ENCODE measurements at places on chromosomes 12 and 14.
A peak's percentile ranks its signal among the peaks of the same experiment; 100 is the strongest.

GRCh38 chr12:121524196-121524916, 56.5 kb downstream of the KDM2B start:
- DNase-seq, result peak; percentile 51

GRCh38 chr14:95577870-95578269, 43.0 kb downstream of the GLRX5 start:
- no peak for DNase-seq

GRCh38 chr14:41568979-41569378, 37.7 kb upstream of the LRFN5 start:
- DNase-seq, result no peak

DNA sequence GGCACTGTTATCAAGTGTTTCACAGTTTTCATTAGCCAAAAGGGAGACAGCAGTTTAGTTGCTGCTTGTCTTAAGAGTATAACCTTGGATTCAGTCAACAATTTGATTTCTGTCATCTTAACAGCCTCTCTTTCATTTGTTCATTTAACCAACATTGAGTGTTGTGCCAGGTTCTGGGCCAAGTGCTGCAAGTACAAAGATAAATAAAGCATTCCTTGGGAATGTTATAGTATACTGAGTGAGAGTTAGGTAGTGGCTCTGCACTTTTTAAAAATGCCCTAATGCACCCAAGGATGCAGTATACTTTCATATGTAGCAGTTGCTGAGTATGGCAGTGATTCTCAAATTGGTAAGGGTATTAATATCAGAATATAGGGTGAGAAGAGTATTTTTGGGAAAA, 15.4 kb downstream of the APAF1 start:
- no peak for DNase-seq

- DNase-seq, result no peak
Measured at GRCh38 chr14:104897330-104898194, 27.1 kb upstream of the PLD4 start.

- no peak for DNase-seq
Measured at GRCh38 chr14:36556811-36557433, 25.5 kb downstream of the NKX2-8 start.
